ENCODE measurements at places on chromosomes 16 and 17. TPM values are rescaled to one million over a fixed set of nuclear protein-coding genes. Genes with fewer than 3 reads are reported as not detected.

The CHTF8 gene
- total RNA-seq = 54.3 TPM

The CPHXL2 gene
- total RNA-seq = not detected

The ATP2C2 gene
- total RNA-seq = not detected

The KRTAP4-9 gene
- total RNA-seq = not detected

The SPNS2 gene
- total RNA-seq = 3.2 TPM

The CYGB gene
- total RNA-seq = 43.0 TPM

The MYO1D gene
- 46.3 TPM for total RNA-seq

The DHRS7C gene
- not detected for total RNA-seq

The RSKR gene
- 10.4 TPM for total RNA-seq

The MAP2K6 gene
- total RNA-seq = 13.7 TPM

The LPO gene
- total RNA-seq = not detected

The CHCT1 gene
- total RNA-seq = not detected
